ENCODE measurements at places on chromosomes 1 and 21.

DNA sequence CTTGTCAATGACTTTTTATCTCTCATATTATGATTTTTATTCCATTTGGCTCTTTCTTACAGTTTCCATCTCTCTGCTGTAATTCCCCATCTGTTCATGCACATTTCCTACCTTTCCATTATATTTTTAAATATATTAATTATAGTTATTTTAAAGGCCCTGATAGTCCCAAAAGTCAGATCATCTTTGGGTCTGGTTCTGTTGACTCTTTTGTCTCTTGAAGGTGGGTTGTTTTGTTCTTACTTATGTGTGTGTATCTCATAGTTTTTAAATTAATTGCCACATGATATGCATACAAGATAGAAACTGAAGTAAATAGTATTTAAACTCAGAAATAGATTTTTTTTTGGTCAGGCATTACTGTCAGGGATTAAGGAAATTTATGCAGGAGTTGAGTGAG, 178.0 kb upstream of the AJAP1 start:
- DNase-seq = no peak

DNA sequence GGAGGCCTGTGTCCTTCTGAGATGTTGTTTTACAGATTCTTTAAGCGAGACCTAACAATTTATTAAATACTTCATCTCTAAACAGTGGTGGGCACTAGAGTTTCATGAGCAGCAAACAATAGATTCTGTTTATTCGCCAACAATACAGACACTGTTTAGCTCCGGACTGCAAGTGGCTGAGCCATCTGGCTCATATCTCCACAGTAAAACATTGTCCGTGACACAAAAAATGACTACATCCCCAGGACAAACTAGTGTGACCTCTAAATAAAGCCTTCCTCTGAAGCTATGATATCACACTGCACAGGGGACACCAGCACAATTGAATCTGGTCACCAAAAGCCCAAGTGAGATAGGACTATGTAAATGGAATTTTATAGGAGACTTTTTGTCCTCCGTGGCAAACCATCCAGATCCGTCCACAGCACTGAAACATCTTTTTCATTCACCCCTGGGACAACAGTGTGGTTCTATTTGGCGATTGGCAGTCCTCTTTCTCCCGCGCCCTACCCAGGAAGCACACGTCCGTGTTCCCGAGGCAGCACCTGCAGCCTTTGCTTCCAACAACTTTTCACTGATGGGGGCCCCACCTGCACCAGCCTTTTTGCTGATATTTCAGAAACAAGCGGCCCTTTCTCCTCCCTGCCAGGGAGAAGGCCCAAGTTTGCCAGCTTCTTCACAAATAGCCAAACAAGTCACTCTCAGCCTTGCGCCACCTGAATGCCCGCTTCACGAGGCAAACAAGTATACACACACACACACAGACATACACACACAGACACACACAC, 47.4 kb downstream of the OLIG1 start:
- DNase-seq = no peak

- peak; percentile 86 for DNase-seq
These were observed 34.6 kb upstream of the S100A7 start for GRCh38 chr1:153494976-153495535.

GRCh38 chr21:30271611-30272010, 11.1 kb downstream of the KRTAP24-1 start:
- DNase-seq = no peak

- no peak for DNase-seq
These were observed 55.5 kb downstream of the SLC66A1 start for GRCh38 chr1:19367584-19368041.

DNA sequence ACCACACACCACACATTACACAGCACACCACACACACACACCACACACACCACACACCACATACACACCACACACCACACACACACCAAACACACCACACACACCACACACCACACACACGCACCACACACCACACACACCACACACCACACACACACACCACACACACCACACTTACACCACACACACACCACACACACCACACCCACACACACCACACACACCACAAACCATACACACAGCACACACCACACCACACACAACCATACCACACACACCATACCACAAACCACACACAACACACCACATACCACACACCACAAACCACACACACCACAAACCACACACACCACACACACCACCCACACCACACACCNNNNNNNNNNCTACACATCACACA, 40.9 kb upstream of the SIK1 start:
- peak; percentile 0 for DNase-seq

DNA sequence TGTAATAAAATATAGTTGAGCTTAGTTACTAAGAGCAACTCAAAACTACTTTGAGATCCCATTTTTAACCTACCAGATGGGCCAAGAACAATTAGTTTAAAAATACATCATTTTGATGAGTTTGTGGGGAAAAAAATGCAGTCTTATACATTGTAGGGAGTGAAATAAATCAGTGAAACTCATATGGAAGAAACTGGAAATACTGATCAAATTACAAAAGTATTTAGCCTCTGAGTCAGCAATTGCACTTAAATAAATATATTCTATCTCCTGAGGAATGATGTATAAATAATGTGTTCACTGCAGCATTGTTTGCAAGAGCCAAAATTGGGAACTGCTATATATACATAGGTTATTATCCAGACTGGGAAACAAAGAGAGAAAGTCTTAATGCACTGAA, 4.6 kb upstream of the SMCP start:
- DNase-seq = no peak

GRCh38 chr1:239914751-239915231, 176.9 kb upstream of the FMN2 start:
- DNase-seq = no peak

- DNase-seq = peak; percentile 82
These were observed 65.5 kb upstream of the LRP8 start for GRCh38 chr1:53393325-53393792.

GRCh38 chr1:52003877-52004276, 13.4 kb upstream of the RAB3B start:
- no peak for DNase-seq

- DNase-seq = no peak
These were observed 43.3 kb upstream of the KCNQ4 start for GRCh38 chr1:40740039-40740996.

DNA sequence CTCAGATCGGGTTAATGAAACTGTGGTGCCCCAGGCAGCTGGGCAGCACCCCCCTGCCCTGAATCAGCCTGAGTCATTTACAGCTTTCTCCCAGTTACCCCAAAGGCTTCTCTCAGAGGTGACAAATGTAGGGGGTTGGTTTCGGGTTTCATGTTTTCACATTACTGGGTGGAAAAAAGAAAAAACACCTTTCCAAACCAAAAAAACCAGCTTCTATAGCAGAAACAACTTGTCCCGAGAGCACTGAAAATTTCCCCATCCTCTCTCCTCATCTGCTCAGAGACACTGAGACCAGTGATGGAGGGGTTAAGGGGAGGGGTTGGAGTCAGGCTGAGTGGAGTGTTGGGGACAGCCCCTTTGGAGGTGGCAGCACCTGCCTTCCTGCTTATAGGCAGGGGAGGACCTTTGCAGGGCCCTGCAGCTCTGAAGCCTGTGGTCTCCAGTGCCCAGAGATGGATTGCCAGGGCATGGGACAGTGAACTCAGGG, 15.6 kb downstream of the UTP11 start:
- DNase-seq = peak; percentile 91

DNA sequence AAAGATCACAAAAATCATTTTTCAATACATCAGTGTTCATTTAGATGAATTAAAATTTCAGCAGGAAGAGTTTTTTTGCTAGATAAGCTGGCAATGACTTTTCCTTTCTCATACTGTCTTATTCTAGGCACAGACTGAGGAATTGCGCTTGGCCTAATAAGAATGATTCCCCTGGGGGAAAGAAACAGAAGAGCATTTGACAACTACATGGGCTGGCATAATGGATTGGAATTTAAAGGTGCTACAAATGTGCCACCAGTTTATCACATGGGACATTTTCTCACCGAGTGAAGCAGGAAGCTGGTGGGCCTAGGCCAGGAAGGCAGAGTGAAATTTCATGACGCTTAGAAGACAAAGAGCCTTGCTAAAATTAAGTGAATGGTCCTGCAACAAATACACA, 39.3 kb downstream of the CDKN2C start:
- no peak for DNase-seq

- DNase-seq = no peak
These were observed 800 bp upstream of the MMP23B start for GRCh38 chr1:1630965-1631781.

- no peak for DNase-seq
These were observed 102.7 kb downstream of the RUNX1 start for GRCh38 chr21:34946385-34946840.

GRCh38 chr1:58816747-58817221, 32.9 kb upstream of the JUN start:
- DNase-seq = no peak

GRCh38 chr1:172559572-172560210, 26.7 kb downstream of the SUCO start:
- no peak for DNase-seq

GRCh38 chr1:19511116-19511515, 25.8 kb upstream of the CAPZB start:
- DNase-seq = no peak

GRCh38 chr1:238649200-238649599, 737.2 kb upstream of the CHRM3 start:
- DNase-seq = no peak

DNA sequence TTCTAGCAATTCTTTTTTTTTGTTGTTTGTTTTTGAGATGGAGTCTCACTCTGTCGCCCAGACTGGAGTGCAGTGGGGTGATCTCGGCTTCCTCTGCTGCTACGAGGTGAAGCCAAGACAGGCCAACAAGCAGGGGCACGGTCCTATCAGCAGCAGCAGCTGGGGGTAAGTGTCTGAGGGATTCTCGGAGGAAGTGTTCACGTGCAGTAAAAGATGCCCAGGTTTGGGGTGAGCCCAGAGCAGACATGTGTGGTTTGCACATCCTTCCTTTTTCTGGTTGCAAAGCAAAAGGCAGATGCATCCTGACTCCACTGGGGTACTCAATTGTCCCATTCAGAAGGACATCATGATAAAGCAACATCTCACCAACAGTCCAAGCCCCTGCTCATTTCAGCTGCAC, 27.7 kb downstream of the PIGP start:
- peak; percentile 27 for DNase-seq

DNA sequence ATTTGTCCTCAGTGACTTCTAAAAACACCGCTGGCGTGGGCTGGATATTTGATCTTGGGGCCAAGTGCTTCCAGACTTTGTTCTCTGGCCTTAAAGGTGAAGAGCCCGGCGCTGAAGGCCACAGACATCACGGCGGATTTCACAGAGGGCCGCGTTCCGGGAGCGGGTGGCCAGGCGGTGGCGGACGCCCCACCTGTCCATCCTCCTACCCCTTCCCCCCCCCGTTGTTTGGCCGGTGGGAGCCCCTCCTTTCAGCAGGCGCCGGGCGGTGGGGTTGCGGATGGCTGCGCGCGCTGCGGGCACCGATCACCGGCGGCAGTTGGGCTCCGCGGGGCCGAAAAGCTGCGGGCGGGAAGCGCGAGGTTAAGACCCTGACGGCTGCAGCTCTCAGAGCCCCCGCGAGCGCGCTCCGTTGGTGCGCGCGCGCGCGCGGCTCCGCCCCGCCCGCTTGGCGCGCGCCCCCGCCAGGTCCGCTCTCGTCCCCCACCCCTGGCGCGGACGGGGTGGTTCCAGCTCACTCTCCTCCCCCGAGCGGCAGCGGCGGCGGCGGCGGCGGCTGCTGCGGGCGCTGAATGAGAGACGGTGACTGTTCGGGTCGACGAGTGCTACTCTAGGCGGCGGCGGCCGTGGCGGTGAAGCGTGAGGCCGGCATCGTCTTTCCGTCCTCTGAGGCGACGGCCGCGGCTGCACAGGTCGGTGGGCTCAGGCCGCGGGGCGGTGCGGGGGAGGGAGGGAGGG, at the start of gene RALGPS2:
Gene RALGPS2, plus strand, starts transcription at position 517 of the 738 bp plus-strand sequence. CDS start 51,521 bp downstream, outside the sequence.
- DNase-seq = peak; percentile 48

- DNase-seq = peak; percentile 21
These were observed 75.2 kb downstream of the MPZL1 start for GRCh38 chr1:167797015-167797414.

- DNase-seq = no peak
These were observed 664.4 kb downstream of the LMO4 start for GRCh38 chr1:87993051-87993450.

DNA sequence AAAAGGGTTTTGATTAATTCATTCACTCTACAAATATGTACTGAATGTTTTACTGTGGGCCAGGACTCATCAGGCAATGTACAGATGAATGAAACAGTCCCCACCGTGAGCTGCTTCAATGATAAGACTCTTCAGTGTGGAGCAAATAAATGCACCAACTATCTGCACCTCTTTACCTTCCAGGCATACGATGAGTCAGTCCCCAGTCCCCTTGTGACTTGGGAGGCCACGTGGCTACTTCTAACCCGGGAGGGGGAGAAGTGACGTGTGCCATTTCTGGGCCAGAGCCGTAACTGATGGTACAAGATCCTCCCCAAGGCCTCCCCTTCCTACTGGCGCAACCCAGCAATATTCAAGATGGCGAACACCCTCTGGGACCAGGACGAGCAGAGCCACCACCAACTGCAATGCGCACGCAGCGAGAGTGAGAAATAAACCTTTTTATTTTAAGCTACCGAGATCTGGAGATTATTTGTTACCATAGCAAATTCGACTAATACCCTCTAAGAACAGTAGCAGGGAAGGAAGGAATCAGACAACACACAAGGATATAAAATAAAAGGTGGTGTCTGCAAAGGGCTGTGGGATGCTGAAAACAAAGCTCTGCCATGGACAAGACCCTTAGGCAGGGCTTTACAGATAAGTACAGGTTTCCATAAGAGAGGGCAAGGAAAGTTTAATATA, 74.5 kb downstream of the NPHP4 start:
- no peak for DNase-seq

- DNase-seq = peak; percentile 64
These were observed 1.2 kb downstream of the ITPKB start for GRCh38 chr1:226737819-226738420.

DNA sequence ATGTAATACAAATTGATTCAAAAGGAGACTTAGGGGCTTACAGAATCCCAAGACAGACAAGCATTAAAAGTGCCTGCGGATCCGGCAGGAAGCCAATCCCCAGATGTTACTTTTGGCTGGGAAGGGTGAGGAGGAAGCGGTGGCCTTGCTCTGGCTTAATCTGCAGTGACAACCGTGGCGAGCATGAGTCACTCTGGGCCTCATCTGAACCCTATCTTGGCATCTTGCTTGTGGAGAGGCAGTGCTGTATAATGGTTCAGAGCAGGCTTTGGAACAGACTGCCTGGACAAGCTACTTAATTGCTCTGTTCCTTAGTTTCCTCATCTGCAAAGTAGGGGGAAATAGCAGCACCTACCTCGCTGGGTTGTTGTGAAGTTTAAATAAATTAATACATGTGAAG, 74.1 kb downstream of the XCL2 start:
- peak; percentile 64 for DNase-seq

- no peak for DNase-seq
These were observed 161.8 kb downstream of the CLIC6 start for GRCh38 chr21:34830386-34831170.

GRCh38 chr1:106439475-106439874, 617.0 kb upstream of the PRMT6 start:
- no peak for DNase-seq

GRCh38 chr1:157145076-157145475, 6.9 kb upstream of the ETV3 start:
- no peak for DNase-seq

GRCh38 chr1:178004926-178005391, 35.1 kb upstream of the SEC16B start:
- peak; percentile 3 for DNase-seq

GRCh38 chr1:159177272-159177907, 6.0 kb downstream of the CADM3 start:
- DNase-seq = peak; percentile 44

- no peak for DNase-seq
These were observed 270.7 kb downstream of the PAPPA2 start for GRCh38 chr1:176733661-176734060.

GRCh38 chr1:107122225-107122624, 18.6 kb upstream of the NTNG1 start:
- no peak for DNase-seq
